ENCODE measurements at places on chromosomes 3 and 15.

DNA sequence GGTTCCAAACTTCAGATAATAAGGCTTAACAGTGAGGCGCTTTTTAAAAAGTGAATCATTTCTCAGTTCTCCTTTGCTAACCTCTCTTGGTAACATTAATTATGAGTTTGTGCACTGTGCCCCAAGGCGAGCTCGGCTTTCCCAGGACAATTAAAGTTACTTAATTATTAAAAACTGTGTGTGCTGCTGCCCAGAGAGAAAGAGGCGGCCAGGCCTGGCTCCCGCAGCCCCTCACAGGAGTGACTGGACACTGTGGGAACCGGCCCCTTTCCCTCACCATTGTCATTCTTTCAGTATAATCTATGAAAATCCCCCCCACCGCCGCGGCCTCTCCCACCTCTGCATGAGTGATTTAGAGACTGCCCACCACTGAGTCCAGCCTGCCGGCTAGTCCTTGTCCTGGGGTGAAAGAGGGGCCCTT lies 43.1 kb upstream of the HES1 start:
- no peak for DNase-seq

- no peak for DNase-seq
Observed at GRCh38 chr3:94821241-94821640, 758.4 kb downstream of the NSUN3 start.

DNA sequence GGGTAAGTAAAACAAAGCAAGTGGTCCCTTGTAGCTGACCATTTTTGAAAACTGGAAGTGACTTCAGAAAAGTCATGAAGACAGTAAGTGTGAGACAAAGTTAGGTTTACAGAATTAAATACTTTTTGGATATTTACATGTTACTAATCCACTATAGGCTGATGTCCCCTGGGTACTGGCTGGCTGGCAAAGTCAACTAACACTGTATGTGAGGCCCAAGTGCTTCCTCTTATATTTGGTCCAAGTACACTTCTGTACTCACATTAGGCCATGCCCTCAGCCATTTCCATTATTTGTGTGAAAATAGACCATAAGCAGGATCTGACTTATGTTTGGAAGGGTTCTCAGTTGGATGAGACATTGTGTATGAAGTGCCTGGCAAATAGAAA lies 5.5 kb upstream of the LEKR1 start:
- no peak for DNase-seq

DNA sequence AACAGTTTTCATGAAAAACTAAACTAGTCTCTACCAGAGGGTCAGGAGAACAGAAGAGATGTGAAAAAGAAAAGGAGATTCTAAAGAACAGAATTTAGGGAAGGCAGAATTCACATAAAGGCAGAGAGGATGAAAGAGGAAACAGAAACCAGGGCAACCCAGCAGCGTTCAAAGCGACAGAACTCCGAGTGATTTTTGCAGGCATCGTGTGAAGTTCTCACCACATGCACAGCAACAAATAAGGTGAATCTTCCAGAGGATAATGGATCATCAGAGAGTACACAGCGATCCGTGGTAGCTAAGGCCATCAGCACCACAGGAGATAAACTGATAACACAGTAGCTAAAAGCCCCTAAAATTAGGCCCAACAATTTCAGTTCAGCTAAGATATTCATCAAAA lies 250.8 kb upstream of the THBS1 start:
- DNase-seq = no peak

DNA sequence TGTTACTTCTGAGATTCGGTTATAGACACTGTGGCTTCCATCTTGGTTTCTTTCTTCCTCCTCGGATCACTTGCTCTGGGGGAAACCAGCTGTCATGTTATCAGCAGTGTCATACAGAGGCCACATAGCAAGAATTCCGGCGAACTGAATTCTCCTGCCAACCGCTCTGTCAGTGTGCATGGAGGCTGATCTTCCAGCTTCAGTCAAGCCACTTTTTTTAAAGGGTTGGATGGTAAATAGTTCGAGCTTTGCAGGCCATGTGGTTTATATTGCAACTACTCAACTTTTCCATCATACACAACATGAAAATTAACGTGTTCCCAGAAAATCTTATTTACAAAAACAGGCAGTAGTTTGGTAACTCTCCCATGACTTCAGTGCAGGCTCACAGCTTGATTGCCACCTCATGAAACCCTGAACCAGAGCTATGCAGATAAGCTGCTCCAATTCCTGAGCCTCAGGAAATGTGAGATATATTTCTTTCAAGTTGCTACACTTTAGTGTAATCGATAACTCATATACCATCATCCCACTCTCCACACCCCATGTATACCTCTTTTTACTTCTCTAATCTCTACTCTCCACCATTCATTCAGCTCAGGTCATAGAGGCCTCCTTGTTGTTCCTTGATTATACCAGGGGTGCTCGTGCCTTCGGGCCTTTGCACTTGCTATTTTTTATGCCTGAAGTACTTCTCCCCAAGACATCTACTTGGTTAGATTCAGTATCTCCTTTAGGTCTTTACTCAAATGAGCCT lies 7.2 kb downstream of the RPL22L1 start:
- no peak for DNase-seq

DNA sequence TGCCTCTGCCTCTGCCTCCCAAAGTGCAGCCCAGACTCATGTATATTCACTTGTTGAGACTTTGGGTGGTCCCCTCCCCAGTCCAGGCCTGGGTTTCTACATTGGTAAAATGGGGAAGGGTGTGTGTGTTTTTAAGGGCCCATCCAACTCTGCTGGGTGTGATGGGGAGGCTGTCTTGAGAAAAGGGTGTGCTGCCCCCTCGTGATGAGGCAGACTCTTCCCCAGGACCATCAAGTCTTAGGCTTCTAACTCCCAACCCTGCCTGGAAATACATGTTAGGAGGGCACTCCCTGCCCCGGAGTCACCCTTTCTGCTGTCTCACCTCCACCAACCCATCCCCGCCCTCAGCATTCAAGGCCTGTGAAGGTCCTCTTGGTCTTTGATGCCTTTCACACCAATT lies 4.4 kb upstream of the PTPN23 start:
- DNase-seq = no peak

DNA sequence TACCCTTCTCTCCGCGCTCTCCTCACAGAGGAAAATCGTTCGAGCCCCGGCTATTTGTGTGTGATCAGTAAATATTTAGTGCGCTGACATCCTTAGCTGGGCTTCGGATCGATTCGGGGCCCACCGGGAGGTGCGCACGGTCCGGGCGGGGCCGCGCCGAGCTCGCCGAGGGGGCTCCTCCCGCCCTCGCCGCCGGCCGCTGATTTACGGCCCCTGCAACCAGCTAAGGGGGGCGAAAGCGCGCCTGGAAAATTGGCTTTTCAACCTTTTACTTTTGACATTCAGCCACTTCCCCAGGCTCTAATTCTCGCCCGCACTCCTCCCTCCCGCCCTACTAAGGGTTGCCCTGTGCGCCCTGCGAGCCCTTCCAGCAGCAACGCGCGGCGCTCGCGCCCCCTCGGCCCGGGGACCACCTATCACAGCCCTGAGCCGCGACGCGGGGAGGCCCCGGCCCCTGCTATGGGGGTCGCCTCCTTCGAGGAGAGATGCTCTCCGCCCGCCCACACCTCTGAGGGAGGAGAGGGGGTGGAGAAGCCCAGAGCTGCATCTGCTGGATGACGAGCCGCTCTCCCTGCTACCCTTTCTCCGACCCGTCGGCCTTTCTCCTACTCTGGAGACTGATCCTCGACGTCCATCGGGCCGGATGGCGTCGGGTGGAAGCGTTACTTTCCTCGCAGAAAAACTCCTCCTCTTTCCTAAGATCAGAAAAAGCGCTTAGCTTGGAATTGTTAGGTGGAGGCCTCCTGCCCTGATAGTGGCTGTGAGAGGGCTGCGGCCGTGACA lies 7.8 kb upstream of the NR2F2 start:
- DNase-seq = no peak

DNA sequence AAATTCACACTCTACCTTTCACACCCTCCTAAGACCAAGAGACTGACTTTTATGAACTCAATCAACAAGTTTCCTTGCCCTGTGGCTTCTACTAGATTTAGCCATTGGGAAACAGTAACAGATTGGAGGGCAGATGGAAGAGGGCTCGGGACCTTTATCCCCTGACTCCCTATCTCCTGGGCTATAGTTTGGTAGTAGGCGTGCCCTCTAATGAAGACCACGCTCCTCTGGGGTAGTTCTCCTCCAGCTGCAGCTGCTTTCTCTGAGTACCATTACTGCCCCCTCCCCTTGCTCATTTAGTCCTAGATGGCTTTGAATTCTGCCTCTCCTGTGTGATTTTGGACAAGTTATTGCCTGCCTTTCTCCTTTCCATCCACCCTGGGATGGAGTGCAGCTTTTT lies 33.3 kb downstream of the FMN1 start:
- no peak for DNase-seq

DNA sequence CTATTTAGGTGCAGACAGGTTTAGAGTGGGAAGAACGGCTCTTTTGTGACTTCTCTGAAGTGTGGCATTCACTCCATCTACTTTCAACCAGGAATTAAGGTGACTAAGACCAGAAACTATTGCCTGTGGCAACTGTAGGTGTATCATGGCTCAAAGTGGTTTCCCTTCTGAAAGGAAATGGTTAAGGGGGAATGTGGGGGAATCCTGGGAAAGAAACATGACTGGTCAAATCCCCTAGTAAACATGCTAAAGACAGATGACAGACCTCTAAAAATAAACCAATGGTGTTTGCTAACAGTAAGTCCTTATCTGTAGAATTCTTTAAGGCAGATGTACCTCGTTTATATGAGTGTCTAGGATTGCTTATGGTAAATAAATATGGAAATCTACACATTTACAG lies 56.9 kb downstream of the MEGF11 start:
- peak; percentile 64 for DNase-seq

- DNase-seq = no peak
Observed at GRCh38 chr15:93289941-93290617, 201.1 kb upstream of the RGMA start.

GRCh38 chr3:4758249-4758860 lies 220.9 kb upstream of the BHLHE40 start:
- no peak for DNase-seq

DNA sequence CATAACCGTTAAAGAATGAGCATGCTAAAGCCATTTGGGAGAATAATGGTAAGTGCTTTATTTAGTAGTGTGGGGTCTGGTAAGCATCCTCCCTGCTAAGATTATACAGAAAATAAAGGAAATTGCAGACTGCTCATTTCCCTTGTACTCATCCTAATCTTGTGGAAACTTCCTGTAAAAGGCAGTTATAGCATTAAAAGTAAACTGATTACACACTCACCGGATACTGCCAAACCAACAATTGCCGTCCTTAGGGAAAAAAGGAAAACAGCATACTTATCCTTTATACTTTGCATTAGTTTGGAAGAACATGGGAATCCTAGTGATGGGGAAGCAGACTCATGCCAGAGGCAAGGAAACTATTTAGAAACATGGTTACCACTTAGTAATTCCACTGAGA lies 5.3 kb upstream of the SPRED1 start:
- peak; percentile 62 for DNase-seq

- no peak for DNase-seq
Observed at GRCh38 chr3:154338570-154338969, 14.3 kb upstream of the DHX36 start.

DNA sequence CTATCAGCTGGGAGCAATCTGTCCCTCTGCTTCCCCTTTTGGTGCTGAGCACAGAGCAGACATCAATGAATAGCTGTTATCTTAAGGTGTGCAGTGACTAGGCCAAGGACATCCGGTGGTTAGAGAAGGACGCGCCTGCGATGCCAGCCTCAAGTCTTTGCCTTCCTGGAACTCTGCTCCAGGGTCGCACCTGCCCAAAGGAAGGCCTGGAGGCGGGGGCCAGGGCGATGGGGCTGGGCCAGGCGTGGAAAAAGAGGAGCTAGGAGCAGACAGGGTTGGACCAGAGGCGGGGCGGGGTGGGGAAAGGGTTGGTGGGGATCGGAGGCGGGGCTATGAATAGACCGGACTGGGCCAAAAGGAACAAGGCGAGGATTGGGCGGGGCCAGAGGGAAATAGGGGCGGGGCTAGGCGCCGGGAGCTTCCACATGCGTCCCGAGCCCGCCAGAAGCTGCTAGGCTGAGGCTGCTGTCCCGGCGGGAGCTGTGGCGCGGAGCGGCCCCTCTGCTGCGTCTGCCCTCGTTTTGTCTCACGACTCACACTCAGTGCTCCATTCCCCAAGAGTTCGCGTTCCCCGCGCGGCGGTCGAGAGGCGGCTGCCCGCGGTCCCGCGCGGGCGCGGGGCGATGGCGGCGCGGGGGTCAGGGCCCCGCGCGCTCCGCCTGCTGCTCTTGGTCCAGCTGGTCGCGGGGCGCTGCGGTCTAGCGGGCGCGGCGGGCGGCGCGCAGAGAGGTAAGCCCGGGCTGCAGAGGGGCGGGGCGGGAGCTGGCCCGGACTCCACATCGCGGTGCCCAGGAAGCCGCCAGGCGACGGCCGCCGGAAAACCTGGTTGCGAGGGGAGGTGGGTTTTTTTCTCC lies at the start of gene CHRNA5:
TSS of gene CHRNA5 (plus strand) at position 424 of the 854 bp plus-strand sequence. CDS start at position 624, 200 bp downstream.
- peak; percentile 88 for DNase-seq

GRCh38 chr3:193743702-193744047 lies 150.7 kb downstream of the OPA1 start:
- DNase-seq = no peak

DNA sequence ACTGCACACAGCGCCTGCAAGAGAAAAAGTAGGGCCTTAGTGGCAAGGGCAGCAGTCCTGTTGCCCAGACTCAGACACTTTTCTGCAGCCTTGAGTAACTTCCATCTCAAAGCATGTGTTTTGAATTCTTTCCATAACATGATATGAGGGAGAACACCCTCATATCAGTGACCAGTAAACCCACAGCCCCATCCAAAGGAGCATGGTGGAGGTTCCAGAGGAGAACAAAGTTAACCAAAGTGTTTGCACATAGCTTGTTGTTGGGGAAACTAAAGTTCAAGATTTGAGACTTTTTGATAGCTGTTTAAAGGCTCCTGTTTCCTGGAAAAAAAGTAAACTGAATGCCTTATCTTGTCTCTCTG lies 74.2 kb downstream of the OCA2 start:
- DNase-seq = no peak

- DNase-seq = no peak
Observed at GRCh38 chr15:58520936-58521292, 89.1 kb downstream of the LIPC start.

Data from PC-3 (cell line).